Substantia nigra (tissue), 51 donors: ENCODE measurements at places on chromosomes 5 and 9.

- DNase-seq, result no peak
Measured at GRCh38 chr5:67467110-67467509, 270.5 kb upstream of the CD180 start.

DNA sequence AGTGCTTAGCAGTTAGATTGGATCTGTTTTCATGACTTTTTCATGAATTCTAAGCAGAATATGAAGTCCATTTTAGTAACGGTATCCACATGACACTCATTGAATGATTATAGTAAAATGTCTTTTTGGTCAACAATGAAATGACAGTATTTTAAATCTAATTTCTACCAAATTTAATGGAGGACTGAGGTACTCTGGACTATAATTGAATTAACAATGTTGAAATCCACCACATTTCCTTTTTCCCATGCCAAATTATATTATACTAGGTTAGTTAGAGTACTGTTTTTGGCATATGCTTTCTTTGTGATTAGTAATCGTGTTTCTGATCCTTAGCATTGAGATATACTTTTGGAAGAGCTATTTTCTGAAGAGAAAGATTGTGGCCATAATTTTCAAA, 40.6 kb downstream of the CDC42SE2 start:
- no peak for DNase-seq

DNA sequence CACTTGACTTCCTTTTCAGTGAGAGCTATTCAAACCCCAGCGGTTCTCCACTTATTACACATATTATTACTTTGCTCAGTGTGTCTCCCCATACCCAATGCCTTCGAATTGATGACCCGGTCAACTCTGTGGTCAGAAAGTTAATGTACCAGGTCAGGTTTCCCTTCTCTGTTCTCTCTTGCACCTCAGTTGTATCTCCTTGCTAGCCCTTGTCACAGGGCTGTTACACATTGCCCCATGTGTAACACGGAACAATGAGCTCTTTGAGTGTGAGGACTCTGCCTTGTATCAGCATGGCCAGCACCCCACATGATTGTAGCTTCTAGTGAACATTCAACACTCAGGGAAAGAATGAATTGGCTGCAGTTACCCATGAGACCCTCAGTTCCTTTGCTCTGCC, 73.6 kb downstream of the DOCK2 start:
- peak; percentile 70 for DNase-seq

- DNase-seq, result no peak
Measured at GRCh38 chr5:127870914-127871313, 167.7 kb downstream of the CCDC192 start.

GRCh38 chr9:37995348-37995737, 73.7 kb downstream of the SHB start:
- DNase-seq, result no peak

DNA sequence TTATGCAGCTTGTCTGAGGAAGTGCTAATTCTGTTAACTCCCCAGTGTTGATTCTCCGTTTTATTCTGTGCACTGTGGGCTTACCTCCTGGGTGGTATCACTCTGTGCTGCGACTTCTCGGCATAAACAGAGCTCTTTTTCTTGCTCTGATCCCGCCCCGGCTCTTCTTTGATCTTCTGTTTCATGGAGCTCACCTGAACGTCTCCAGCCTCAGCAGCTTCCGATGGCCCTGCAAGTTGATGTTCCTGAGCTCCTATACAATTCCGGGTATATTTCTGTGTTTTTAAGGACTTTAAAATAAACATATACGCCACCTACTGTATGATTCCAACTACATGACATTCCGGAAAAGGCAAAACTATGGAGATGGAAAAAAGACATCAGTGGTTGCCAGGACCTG, 110.8 kb downstream of the TENT4A start:
- DNase-seq, result no peak

- no peak for DNase-seq
Measured at GRCh38 chr5:37932450-37932849, 92.6 kb upstream of the GDNF start.
